Activated naive CD8-positive, alpha-beta T cell treated with anti-CD3 and anti-CD28 coated beads for 36 hours (primary cell): ENCODE measurements at places on chromosomes 11 and 22. TPM values are rescaled to one million over a fixed set of nuclear protein-coding genes. Genes with fewer than 3 reads are reported as not detected.

The KRTAP5-9 gene
- not detected for total RNA-seq

The ROBO3 gene
- 17.9 TPM for total RNA-seq

The SYNGR1 gene
- total RNA-seq, result 7.4 TPM

The MMP12 gene
- not detected for total RNA-seq

The MPZL2 gene
- 20.1 TPM for total RNA-seq

The RAB30 gene
- total RNA-seq, result 23.1 TPM

The KCNJ1 gene
- total RNA-seq, result not detected

The OR6A2 gene
- 0.04 TPM for total RNA-seq

The LGR4 gene
- total RNA-seq, result 0.06 TPM

The OR2AG1 gene
- not detected for total RNA-seq

DNA sequence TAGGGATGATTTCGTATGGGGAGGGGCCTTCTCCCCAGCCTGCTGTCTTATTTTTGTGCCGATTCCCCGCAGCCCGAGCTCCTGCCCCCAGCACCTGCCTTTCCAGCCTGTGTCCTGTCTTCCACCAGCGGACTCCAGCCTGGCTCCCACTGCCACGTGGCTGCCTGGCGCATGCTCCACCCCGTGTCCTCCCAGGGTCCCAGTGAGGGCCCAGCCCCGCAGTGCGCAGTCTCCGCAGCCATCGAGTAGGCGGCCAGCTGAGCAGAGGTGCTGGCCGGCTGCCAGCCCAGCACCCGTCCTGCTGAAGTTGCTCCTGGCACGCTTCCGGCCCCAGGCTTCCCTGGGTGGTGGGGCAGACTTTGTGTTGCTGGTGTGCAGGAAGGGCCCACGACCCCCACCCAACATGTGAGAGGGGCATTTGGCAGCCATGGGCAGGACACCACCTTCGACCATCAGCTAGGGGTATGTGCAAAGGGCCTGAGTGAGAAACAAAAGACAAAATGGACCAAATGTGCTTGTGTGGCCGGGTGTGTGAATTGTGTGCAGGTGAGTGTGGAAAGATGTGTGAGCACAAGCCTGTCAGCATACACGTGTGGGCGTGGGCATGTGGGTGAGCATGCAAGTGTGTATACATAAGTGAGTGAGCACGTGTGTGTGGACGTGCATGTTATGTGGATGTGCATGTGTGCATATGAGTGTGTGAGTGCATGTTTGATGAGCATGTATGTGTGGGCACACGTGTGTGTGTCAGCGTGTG lies 55.9 kb downstream of the RTN4R start:
- peak overlapping the region; percentile 37 for H3K4me3 ChIP-seq
- H3K27me3 ChIP-seq, result no peaks in the 10 kb centered on the region
- H3K36me3 ChIP-seq, result no peaks in the 10 kb centered on the region
- DNase-seq, result no peak

GRCh38 chr11:126392633-126393013 lies 37.1 kb downstream of the ST3GAL4 start:
- peaks cover 4% of the 10 kb centered on the region for H3K4me1 ChIP-seq
- no peak for DNase-seq
- H3K27ac ChIP-seq, result no peak overlapping the region
- H3K4me3 ChIP-seq, result no peak overlapping the region
- H3K27me3 ChIP-seq, result peaks cover 4% of the 10 kb centered on the region

GRCh38 chr11:117502015-117502778 lies 174.5 kb downstream of the CEP164 start:
- H3K27me3 ChIP-seq, result no peaks in the 10 kb centered on the region
- DNase-seq, result no peak
- no peak overlapping the region for H3K4me3 ChIP-seq
- no peaks in the 10 kb centered on the region for H3K36me3 ChIP-seq
- H3K27ac ChIP-seq, result no peak overlapping the region
- no peaks in the 10 kb centered on the region for H3K4me1 ChIP-seq

DNA sequence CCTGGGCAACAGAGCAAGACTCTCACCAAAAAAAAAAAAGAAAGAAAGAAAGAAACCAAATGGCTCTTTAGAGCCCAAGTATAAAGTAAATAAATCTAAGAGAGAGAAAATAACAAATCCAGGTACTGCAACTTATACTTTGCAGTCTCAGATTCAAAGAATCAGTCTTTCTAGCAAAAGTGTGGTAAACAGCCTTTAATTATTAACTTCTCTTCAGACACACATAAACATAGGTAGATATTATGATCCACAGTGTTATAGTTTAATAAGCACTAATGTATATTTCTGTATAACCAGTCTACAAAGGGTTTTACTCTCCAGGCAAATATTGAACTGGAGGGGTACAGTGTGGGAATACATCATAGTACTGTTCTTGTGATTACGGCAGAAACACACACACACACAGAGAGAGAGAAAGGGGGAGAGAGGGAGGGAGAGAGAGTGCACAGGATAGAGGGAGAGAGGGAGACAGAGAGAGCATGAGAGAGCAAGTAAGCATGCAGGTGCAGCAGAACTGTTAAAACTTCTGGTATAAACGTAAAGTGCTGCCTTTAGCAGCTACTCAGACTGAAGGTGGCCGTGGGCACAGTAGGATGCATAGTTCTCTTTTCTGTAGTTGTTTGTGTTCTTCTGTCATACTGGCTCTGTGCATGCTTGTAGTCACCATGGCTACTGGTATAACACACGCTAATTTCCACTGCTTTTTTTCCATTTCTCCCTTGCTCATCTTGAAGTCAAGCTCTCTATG lies 32.3 kb downstream of the MTMR2 start:
- H3K4me3 ChIP-seq, result no peak overlapping the region
- no peak overlapping the region for H3K27ac ChIP-seq
- no peak for DNase-seq
- H3K27me3 ChIP-seq, result no peaks in the 10 kb centered on the region

- DNase-seq, result no peak
- peaks cover 5% of the 10 kb centered on the region for H3K4me1 ChIP-seq
- no peak overlapping the region for H3K4me3 ChIP-seq
- no peak overlapping the region for H3K27ac ChIP-seq
- peaks cover 44% of the 10 kb centered on the region for H3K27me3 ChIP-seq
- H3K36me3 ChIP-seq, result no peaks in the 10 kb centered on the region
These were observed 8.9 kb upstream of the LDLRAD3 start for GRCh38 chr11:35934981-35935380.

DNA sequence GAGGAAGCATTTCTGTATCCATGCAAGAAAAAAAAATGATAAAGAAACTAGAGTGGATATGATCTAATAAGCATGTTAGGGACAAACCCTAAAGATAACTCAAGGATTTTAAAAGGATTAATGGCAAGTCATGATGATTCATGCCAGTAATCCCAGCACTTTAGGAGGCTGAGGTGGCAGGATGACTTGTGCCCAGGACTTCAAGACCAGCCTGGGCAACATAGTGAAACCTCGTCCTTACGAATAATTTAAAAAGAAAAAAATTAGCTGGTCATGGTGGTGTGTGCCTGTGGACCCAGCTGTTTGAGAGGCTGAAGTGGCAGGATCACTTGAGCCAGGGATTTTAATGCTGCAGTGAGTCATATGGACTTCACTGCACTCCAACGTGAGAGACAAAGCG lies 145.5 kb upstream of the BLID start:
- no peak for DNase-seq
- no peak overlapping the region for H3K4me3 ChIP-seq
- no peak overlapping the region for H3K27ac ChIP-seq
- peaks cover 9% of the 10 kb centered on the region for H3K27me3 ChIP-seq
- no peaks in the 10 kb centered on the region for H3K36me3 ChIP-seq
- no peaks in the 10 kb centered on the region for H3K4me1 ChIP-seq

- peaks cover 4% of the 10 kb centered on the region for H3K27me3 ChIP-seq
- no peaks in the 10 kb centered on the region for H3K36me3 ChIP-seq
- no peaks in the 10 kb centered on the region for H3K4me1 ChIP-seq
These were observed 98.4 kb downstream of the VPREB1 start for GRCh38 chr22:22342697-22343580.

- H3K4me3 ChIP-seq, result no peak overlapping the region
- H3K27me3 ChIP-seq, result peaks cover 22% of the 10 kb centered on the region
- no peak overlapping the region for H3K27ac ChIP-seq
- DNase-seq, result no peak
- H3K4me1 ChIP-seq, result peaks cover 4% of the 10 kb centered on the region
These were observed 11.6 kb downstream of the PHLDB1 start for GRCh38 chr11:118618991-118619375.

DNA sequence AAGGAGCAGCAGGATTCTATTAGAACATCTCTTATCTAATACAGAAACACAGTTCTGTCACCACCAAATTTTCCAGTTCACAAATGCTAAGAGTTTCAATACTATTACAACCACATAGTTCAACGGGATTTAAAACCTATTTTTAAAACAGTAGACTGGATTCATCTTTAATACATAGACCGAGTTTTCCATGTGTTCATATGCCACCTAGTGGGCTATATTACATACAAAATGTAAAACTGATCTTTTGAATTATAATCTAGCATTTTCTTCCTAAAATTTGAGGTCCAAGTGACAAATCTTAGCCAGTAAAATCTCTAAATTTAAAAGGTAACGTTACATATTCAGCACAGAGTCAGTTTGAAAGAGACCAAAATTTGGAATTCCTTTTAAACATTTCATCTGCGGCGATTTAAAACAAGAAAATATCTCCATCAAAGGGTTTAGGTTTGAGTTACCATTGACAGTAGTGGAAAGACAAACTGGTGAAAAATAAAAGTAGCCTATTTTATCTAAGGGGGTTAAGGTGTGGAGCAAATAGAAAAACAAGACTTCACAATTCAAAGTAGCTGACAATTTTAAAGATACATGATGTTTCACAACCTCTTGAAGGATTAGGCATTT lies 269.3 kb upstream of the MPPED2 start:
- H3K27me3 ChIP-seq, result peaks cover 11% of the 10 kb centered on the region
- H3K27ac ChIP-seq, result no peak overlapping the region
- no peak for DNase-seq
- no peak overlapping the region for H3K4me3 ChIP-seq
- no peaks in the 10 kb centered on the region for H3K36me3 ChIP-seq

DNA sequence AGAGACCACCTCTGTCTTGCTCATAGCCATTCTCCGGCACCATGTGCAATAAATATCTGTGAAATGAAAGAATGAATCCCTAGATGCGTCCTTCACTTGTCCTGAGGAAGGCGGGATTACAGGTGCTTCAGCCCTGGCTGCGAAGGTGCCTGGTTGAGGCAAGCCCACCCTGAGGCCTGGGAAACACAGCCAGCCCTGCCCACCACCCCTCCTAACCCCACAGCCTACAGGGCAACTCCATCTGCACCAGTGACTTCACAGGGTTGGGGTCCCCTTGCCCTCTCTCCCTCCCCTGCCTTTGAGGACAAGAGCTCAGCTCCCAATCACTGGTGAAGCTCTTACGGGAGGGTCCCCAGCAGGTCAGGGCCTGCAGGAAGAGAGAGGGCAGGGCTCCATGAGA lies 17.5 kb upstream of the SCGB1A1 start:
- H3K36me3 ChIP-seq, result no peaks in the 10 kb centered on the region
- no peak for DNase-seq
- H3K4me1 ChIP-seq, result peaks cover 51% of the 10 kb centered on the region

GRCh38 chr11:20626279-20626678 lies 26.9 kb downstream of the SLC6A5 start:
- no peaks in the 10 kb centered on the region for H3K36me3 ChIP-seq
- H3K27me3 ChIP-seq, result peaks cover 9% of the 10 kb centered on the region
- H3K27ac ChIP-seq, result no peak overlapping the region
- H3K4me3 ChIP-seq, result no peak overlapping the region
- no peak for DNase-seq
- no peaks in the 10 kb centered on the region for H3K4me1 ChIP-seq

DNA sequence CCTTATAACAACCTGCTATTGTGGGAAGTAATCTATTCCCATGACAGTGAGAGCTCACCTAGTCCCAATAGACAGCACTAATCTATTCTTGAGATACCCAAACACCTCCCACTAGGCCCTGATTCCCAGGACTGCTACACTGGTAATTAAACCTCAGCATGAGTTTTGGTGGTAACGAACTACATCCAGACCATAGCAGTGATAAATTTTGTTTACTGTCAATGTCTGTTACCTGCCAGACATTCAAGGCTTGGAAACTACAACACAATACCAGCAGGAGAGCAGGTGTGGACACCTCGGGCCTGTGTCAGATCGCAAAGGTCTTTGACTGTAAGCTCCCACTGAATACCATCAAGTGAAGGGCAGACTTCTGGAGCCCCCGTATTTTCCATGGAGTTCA lies 187.1 kb downstream of the ARHGAP42 start:
- H3K4me1 ChIP-seq, result no peaks in the 10 kb centered on the region
- DNase-seq, result no peak
- no peak overlapping the region for H3K4me3 ChIP-seq
- no peaks in the 10 kb centered on the region for H3K27me3 ChIP-seq
- H3K36me3 ChIP-seq, result no peaks in the 10 kb centered on the region

DNA sequence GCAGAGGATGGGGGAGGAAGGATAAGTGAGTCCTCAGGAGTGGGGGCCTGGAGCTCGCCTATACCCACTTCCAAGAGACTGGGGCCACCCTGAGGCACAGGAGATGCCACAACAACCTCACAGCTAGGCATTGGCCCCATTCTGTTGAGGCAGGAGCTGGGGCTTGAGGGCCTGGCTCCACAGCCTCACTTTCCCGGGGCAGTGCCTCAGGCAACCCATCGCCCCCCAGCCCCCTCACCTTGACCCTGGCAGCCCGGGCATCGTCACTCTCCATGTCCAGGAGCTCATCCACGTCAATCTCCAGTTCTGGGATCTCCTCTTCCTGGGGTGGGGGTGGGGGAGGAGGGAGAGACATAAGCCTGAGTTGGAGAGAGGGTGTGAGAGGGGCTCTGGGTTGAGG lies 1.8 kb downstream of the PPP1R14B start:
- H3K4me3 ChIP-seq, result peak overlapping the region; percentile 91
- DNase-seq, result no peak

DNA sequence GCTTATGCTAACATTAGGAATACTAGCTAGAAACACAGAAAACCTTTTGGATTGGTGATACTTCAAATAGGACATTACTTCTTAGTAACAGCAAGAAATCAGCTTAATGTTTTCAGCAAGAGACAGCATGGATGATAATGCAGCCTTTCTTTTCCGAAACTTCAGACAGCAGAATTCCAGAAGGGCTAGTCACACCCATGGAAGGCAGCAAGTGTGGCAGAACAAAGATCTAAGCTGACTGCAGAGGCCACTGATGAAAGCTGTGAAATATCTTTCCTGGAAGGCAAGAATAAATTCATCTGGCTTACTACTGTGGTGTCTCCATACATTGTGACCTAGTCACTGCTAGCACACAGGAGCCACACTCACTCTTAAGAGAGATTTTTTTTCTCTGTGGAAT lies 100.3 kb downstream of the CCDC83 start:
- H3K4me1 ChIP-seq, result peaks cover 3% of the 10 kb centered on the region
- no peak overlapping the region for H3K27ac ChIP-seq
- H3K27me3 ChIP-seq, result no peaks in the 10 kb centered on the region
- H3K36me3 ChIP-seq, result peaks cover 66% of the 10 kb centered on the region
- DNase-seq, result no peak
- H3K4me3 ChIP-seq, result no peak overlapping the region
